ENCODE measurements at places on chromosomes 1 and 21.

GRCh38 chr1:66283622-66284041, 250.3 kb upstream of the SGIP1 start:
- no peak for DNase-seq

DNA sequence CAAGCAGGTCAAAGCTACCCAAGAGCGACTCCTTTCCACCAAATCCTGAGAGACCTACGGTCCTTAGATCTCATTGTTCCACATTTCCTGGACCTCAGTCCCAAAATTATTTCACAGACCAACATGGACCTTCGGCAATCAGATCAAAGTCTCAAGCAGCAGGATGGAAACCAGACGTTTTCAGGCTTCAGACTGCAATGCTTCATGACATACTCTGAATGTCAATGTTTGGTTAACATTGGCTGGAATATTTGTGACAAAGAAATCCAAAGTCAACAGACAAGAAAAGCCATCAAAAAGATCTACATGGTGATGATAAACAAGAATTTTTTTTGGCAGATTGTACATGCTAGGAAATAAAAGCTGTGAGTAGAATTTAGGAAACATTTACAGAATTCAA, 1057.3 kb downstream of the ADGRL2 start:
- DNase-seq, result no peak

DNA sequence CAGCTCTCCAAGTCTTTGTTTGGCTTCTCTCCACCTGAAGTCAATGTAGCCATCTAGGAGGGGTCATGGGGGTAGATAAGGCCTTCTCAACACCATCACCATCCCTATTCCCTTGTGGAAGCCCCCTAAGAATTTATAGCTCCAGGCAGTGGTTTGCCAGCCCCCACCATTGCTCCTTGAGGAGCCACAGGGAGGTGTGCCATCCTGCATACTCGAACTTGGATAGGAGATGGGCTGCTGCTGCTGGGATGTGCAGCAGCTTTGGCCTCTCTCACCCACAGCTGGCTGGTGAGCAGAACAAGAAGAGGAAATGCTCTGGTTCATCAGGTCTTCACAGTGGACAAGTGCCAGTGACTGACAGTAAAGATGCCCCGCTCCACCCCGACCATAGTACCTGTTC, 4.8 kb downstream of the NAXE start:
- DNase-seq, result no peak

DNA sequence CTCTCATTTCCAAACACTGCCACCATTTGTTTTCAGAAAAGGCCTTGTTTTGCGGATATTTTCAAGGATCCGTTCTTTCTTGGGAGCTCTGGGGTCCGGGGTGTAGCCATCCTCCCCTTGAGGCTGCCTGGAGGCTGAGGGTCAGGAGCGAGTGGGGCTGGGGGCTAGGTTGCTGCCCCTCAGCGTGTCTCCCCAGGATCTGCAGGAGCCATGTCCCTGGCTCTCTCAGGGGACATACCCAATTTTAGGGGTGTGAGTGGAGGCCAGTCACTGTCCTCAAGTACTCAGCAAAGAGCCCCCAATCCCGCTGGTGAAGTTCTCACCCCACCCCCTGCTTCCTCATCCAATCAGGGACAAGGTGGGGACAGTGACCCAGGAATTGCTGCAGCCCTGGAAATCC, 15.0 kb upstream of the PRDM16 start:
- DNase-seq, result no peak

- DNase-seq, result peak; percentile 89
These were observed at the start of gene S1PR1 for GRCh38 chr1:101236516-101237228. S1PR1 (plus strand) TSS chr1:101237019; CDS start chr1:101238985, 1,966 bp downstream.

DNA sequence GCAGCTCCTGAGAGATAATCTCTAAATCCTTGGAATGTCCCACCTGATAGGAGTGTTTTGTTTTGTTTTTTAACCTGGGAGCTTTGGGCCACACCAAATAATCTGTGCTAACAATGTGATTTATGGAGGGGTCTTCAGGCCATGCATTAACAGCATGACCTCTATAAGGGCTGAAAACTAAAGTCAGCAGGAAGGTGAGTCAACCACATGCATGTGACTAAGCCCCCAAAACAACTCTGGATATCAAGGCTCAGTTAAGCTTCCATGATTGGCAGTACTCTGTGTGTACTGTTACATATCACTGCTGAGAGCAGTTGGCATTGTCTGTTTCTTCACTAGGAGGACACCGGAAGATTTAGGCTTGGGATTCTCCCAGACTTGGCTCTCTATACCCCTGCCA, 10.7 kb downstream of the AUNIP start:
- no peak for DNase-seq

DNA sequence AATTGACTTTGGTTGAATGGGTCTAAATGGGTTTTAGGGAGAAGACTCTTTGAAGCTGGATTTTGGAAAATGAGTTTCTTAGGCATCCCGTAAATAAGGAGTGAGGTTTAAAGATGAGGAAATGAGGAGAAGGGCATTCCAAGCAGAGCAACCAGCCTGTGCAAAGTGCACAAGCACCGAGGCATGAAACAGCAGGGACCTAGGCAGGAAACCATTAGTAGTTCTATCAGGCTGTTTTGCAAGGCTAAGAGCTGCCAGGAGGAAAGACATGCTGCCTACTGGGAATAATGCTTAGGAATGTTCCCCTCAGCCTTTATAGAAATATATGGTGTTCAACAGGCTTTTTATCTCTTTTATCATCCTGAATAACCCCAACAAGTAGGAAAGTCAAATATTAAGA, 153.1 kb upstream of the FGGY start:
- peak; percentile 71 for DNase-seq

- no peak for DNase-seq
These were observed 323.1 kb upstream of the NFIA start for GRCh38 chr1:60759291-60759690.

GRCh38 chr1:68101829-68102228, 51.4 kb upstream of the DIRAS3 start:
- DNase-seq, result no peak

DNA sequence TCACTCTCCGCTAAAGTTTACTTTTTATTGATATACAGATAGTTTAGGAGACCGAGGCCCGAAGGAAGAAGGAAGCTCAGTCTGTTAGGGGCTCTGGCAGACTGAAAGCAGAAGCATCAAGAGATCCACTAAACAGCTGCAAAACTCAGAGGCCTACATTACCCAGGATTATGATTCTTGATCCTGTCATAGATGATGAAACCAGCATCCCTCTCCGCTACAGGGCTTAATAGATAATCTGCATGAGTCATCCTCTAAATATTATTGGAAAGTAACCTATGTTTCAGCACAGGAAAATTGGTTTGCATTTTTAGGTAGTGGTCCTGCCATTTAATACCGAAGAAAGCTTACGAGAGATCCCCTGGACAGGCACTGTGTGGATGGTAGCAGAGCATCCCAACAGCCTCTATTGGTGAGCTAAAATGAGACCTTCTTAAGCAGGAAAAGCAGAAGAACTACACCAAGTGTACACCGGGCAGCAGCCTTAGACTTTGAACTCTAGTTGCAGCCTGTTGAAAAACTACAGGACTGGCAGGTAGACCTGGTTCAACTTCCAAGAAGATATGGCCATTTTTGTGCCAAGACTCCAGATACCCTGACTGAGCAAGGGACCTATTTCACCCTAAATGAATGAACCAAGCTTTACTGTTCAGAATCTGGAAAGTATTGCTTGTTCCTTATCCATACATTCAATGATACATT, 6.8 kb downstream of the CASQ2 start:
- no peak for DNase-seq

- no peak for DNase-seq
These were observed 18.4 kb downstream of the PDXK start for GRCh38 chr21:43737158-43737950.

DNA sequence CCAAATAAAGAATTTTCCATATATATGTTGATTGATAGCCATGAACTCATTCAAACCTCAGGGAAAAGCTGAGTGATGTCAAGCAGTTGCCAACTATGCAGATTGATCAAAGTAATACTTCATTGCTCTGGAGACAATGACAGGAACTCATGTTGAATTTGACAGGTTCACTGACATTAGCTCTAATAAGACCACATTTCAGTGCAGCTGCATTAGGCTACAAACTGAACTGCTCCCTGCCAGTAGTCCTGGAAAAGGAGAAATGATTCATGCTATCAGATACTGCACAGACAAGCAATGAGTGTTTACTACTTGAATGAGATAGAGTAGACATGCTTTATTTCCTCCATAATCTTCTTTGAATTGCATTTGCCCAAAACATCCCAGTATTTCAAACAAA, 948.4 kb downstream of the MRPL39 start:
- no peak for DNase-seq

DNA sequence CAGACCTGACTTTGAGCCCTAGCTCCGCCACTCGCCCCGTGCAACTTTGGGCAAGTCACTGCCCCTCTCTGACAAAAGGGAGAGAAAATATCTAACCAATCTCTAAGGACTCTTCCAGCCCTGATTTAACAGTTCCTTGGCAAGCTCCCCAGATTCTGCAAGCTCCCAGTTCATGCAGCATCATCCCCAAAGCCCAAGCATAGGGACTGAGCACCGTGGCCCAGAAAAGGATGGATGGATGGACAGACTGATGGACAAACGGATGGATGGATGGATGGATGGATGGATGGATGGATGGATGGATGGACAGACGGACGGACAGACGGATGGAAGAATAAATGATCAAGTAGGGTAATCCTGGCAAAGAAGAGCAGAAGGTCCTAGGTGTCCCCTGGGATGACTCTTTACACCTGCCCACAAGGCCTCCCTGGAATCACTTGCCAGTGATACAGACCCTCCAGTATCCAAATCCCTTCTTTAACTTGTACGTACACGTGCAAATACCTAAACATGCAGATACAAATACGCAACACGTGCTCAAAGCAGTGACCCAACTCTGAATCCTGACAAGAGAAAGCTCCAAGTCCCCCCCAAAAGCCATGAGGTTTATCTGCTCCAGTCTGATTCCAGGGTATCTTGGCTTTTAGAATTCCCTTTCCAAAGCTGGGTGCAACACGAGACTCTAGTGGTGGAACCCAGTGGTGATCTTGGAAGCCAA, 16.0 kb downstream of the IFFO2 start:
- DNase-seq, result no peak

DNA sequence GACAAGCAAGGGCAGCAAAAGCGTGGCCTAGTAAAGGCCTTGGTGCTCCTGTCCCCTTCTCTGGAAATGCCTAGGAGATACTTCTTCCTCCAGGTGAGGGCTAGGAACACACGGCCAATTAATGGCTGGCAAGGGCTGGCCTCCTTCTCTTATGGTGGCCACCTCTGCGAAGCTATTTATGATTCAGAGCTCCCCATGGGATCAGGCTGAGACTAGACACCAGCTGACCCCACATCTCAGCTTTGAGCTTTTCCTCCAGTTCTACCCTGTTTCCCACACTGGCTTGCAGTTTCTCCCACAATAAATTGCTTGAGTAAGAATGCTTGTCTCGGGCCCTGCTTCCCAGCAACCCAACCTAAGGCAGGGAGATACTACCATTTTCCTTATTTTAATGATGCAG, 53.7 kb downstream of the CAMK2N1 start:
- no peak for DNase-seq

DNA sequence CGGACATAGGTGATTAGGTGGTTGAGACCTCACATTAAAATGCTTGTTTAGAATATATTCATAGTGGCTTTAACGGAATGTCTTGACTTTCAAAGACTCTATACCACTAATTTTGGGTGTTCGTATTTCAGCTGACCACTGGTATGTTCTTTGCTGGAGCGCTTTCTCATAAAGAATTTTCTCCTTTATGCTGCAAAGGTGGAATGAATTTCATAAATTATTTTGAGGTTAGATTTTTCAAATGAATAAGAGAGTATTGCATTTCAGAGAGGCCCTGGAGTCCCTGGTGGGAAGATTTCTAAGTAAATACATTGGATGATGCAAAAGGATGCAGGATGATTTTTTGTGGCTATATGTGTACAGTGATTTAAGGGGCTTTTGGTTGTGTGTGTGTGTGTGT, 55.8 kb downstream of the HUNK start:
- no peak for DNase-seq

GRCh38 chr1:146013559-146013922, 8.0 kb downstream of the HJV start:
- DNase-seq, result no peak

GRCh38 chr1:204366759-204367158, 7.0 kb upstream of the PLEKHA6 start:
- DNase-seq, result no peak

DNA sequence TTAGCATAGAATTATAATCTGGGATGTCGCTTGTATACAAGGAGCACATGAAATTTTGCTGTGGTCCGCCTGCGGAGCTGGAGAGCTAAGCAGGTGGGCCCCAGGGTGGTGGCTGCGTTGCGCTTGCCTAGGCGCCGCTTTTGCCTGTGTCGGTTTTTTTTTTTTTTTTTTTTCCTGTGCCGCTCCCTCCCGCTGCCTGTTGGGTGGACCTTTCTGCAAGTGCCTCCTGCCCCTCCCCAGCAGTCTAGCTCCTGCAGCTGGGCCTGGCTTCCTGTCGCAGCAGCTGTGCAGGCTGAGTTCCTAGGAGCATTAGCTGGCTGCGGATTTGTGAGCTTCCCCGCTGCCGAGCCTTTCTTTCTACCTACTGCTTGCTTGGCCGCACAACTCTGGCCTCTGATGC, 20.6 kb downstream of the PYHIN1 start:
- no peak for DNase-seq

DNA sequence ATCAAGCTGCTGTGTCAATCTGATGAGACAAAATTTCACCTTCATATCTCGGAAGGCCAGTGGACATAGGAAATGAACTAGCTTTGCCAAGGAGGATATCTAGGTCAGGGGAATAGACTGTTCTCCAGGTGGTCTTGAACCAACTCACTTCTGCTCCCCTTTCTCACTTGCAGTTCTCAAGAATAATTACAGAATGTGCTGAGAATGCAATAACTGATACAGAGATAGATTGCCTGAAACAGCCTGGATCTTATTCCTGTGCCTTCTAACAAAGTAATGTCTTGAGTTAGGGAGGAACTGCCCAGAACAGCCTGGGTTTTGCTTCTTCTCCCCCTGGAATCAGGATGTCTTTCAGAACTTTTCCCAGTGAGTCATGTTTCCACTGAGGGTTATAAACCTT, 636.7 kb downstream of the KCNT2 start:
- no peak for DNase-seq

- no peak for DNase-seq
These were observed 569.1 kb downstream of the NPHP4 start for GRCh38 chr1:5423109-5423508.

DNA sequence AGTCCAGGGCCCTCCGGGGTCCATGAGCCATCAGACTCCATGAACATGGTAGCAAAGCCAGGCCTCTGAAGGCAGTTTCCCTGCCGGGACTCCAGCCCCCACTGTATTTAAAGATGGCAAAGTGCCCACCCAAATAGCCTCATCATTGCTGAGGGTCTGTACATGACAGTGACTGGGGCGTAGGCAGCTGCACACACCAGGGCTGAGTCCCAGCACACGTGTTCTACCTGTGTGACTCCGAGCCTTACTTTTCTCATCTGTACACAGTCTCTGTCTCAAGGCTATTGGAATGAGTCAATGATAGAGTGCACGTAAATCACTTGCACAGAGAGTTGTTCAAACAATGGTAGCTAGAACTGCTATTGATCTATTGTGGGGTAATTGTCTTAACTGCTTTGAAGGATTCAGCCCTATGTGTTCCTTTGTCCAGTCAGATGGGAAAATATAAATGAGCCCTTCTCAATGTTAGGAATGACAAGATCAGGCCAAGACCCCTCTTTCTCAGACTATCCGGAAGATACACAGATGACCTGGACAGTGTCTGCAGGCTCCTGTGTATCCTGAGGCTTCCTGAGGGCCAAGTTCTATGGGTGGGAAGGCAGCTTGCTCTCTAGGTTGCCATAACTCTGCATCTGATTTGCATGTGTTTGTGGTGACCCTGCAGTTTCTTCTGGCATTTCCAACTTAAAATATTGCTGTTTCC, 48.9 kb downstream of the RASSF5 start:
- DNase-seq, result no peak

Measured in cardiac fibroblast (primary cell).